ENCODE measurements at places on chromosomes 3 and 15. TPM values are rescaled to one million over a fixed set of nuclear protein-coding genes. Genes with fewer than 3 reads are reported as not detected.

SCN10A gene
- total RNA-seq, result not detected

SERPINI2 gene
- total RNA-seq, result not detected

SPATA12 gene
- not detected for total RNA-seq

HHATL gene
- not detected for total RNA-seq

FANCD2OS gene
- total RNA-seq, result not detected

SLC7A14 gene
- total RNA-seq, result not detected

CP gene
- total RNA-seq, result 15.0 TPM

MEGF11 gene
- 10.6 TPM for total RNA-seq

NECTIN3 gene
- 7.0 TPM for total RNA-seq

RTP3 gene
- total RNA-seq, result not detected

NOX5 gene
- total RNA-seq, result 0.29 TPM

IMPG2 gene
- total RNA-seq, result 0.13 TPM

MAP1A gene
- total RNA-seq, result 4.4 TPM

SH3GL3 gene
- total RNA-seq, result 0.84 TPM

PODXL2 gene
- total RNA-seq, result 7.1 TPM

PRR20G gene
- not detected for total RNA-seq

ACTRT3 gene
- 0.27 TPM for total RNA-seq

SLC41A3 gene
- 36.6 TPM for total RNA-seq

ARRDC4 gene
- 53.8 TPM for total RNA-seq

PLIN1 gene
- 30.9 TPM for total RNA-seq

C2CD4A gene
- total RNA-seq, result 0.10 TPM

SH2D7 gene
- total RNA-seq, result not detected

CAND2 gene
- total RNA-seq, result 0.63 TPM

CASR gene
- total RNA-seq, result not detected

GABRR3 gene
- not detected for total RNA-seq

SHC4 gene
- 0.63 TPM for total RNA-seq

SLITRK3 gene
- not detected for total RNA-seq

ITPR1 gene
- total RNA-seq, result 13.8 TPM

LXN gene
- 12.9 TPM for total RNA-seq

ARHGEF26 gene
- total RNA-seq, result 36.8 TPM

SI gene
- not detected for total RNA-seq

ZNF774 gene
- 2.5 TPM for total RNA-seq

CHRD gene
- 5.2 TPM for total RNA-seq

TRAT1 gene
- total RNA-seq, result not detected

SLC9C1 gene
- not detected for total RNA-seq

EBLN2 gene
- total RNA-seq, result 1.3 TPM

ZBED2 gene
- total RNA-seq, result 0.84 TPM

USP13 gene
- 5.4 TPM for total RNA-seq

GOLGA6L7 gene
- total RNA-seq, result not detected

Data from lower leg skin (tissue), 4 donors.